ENCODE measurements at places on chromosomes 6 and 20. TPM values are rescaled to one million over a fixed set of nuclear protein-coding genes. Genes with fewer than 3 reads are reported as not detected.

DNA sequence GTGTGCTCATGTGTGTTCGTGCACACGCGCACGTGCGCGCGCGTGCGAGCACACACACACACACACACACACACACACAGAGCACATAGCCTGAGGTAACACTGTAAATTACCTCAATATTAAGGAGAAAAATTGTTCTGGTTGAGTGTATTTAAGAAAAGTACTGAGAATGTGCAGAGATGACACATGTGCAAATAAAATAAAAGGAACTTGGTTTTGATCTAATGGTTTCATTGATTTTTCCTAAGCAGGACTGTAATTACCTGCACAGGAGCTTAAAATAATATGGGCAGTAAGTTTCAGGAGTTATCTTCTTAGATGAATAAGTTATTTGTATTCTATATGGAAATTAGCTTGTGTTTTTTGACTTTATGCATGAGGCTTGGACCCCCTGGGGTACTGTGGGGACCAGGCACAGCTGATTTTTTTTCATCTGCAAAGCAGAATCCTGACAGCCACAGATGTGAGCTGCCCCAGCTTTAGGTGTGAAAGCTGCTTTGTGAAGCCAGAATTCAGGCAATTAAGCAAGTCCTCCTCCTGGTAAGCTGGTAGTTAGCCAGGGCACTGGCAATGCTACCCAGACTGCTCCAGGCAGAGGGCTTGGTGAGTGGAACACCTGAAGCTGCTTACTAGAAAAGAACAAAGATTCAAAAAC is 1040.6 kb upstream of the CITED2 start:
- no peak for DNase-seq
- H3K27ac ChIP-seq: no peak overlapping the region
- H3K4me3 ChIP-seq: no peak overlapping the region

GRCh38 chr6:4774296-4774695 is 1.9 kb upstream of the CDYL start:
- peaks cover 5% of the 10 kb centered on the region for H3K4me1 ChIP-seq
- no peak for DNase-seq
- H3K36me3 ChIP-seq: no peaks in the 10 kb centered on the region

DNA sequence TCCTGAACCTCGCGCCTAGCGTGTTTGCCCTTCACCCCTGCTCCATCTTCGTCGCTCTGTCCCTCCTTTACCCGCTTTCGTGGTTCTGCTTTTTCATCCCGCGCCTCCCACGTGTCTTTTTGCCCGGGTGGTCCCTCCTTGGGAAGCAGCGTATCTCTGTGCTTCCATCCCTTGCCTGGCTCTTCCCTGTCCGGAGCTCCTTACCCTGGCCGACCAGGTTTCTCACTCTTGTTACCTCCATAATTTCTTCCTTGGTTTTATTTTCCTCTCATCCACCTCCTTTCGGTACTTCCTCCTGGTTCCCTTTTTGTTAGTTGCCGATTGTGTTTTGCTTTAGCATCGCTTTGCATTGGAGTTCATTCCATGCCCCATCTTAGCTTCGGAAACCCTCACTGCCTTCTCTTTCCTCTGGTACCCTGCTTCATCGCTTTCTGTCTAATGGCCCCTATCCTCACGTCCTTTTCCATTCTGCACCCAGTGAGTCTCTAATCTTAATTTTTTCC is 735 bp downstream of the FAM135A start:
- H3K4me3 ChIP-seq: peak overlapping the region; percentile 94
- H3K36me3 ChIP-seq: peaks cover 14% of the 10 kb centered on the region
- H3K27ac ChIP-seq: peak overlapping the region; percentile 72
- H3K27me3 ChIP-seq: no peaks in the 10 kb centered on the region

The NNAT gene
- total RNA-seq: 0.50 TPM

The TNNC2 gene
- 3,666 TPM for total RNA-seq

- no peak overlapping the region for H3K4me3 ChIP-seq
- H3K36me3 ChIP-seq: no peaks in the 10 kb centered on the region
- DNase-seq: no peak
These were observed 147.8 kb downstream of the MACROD2 start for GRCh38 chr20:14142964-14143627.

DNA sequence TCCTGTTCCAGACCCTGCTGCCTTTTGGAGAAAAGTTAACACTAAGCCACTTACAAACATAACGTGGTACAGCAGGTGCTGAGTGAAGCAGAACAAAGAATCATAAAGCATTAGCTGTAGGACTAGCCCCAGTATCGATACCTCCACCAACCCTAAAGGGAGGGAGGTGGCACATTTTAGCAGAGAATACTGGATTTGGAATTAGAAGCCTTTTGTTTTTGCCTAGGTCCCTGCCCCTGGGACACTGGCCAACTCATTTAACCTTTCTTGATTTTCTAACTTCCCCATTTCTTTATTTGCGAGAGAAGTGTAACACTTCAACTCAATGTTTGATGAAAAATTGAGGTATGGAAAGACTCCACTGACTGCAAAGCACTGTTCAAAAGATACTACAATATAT is 93.5 kb downstream of the B3GAT2 start:
- H3K36me3 ChIP-seq: no peaks in the 10 kb centered on the region
- no peaks in the 10 kb centered on the region for H3K27me3 ChIP-seq
- H3K4me1 ChIP-seq: no peaks in the 10 kb centered on the region
- H3K4me3 ChIP-seq: no peak overlapping the region

DNA sequence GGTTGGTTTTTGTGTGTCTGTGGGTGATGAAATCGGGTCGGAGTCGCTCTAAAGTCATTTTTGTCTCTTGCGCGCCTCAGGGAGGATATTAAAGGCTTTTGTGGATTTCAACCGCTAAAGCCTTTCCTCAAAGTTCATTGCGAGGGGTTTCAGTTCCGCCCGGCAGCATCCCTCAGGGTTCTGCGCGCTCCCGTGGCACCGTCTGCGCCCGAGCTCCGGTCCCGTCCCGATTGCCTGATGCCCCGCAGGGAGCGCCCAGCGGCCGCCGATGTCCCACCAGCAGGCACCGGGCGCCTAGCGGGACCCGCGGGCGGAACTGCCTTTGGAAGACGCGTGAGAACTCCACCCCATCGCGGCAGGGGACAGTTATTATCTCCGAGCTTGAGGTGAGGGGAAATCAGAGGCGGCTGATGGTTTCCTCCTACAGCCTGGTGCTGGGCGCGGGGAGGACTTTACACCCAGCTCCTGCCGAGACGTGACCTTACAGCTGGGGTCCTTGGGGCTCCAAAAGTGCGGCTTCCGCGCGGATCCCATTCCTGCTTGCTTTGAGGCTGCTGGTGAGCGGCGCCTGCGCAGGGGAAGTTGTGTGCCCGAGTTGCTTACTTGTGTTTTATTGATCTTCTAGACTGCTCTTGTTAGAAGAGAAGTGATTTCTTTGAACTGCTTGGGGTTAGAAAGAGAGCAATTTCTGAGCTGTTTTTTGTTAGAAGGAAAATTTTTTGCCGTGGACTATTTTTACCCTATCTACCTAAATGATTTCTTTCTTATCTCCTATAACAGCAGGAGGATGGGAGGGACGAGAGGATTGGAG is 27.1 kb downstream of the ULBP1 start:
- peaks cover 98% of the 10 kb centered on the region for H3K27me3 ChIP-seq
- peak overlapping the region; percentile 43 for H3K4me3 ChIP-seq
- no peak overlapping the region for H3K27ac ChIP-seq
- peaks cover 17% of the 10 kb centered on the region for H3K4me1 ChIP-seq
- no peak for DNase-seq
- H3K36me3 ChIP-seq: no peaks in the 10 kb centered on the region

Measured in psoas muscle (tissue), 8 donors.